Fibroblast of skin of right quadriceps (primary cell): ENCODE measurements at places on chromosomes 3 and 15.

GRCh38 chr3:114307222-114307830 lies 13.5 kb downstream of the TIGIT start:
- no peak for DNase-seq

GRCh38 chr3:55431041-55431440 lies 56.1 kb downstream of the WNT5A start:
- DNase-seq = no peak

- DNase-seq = peak; percentile 69
These were observed 83.6 kb upstream of the XCR1 start for GRCh38 chr3:46110701-46111493.

DNA sequence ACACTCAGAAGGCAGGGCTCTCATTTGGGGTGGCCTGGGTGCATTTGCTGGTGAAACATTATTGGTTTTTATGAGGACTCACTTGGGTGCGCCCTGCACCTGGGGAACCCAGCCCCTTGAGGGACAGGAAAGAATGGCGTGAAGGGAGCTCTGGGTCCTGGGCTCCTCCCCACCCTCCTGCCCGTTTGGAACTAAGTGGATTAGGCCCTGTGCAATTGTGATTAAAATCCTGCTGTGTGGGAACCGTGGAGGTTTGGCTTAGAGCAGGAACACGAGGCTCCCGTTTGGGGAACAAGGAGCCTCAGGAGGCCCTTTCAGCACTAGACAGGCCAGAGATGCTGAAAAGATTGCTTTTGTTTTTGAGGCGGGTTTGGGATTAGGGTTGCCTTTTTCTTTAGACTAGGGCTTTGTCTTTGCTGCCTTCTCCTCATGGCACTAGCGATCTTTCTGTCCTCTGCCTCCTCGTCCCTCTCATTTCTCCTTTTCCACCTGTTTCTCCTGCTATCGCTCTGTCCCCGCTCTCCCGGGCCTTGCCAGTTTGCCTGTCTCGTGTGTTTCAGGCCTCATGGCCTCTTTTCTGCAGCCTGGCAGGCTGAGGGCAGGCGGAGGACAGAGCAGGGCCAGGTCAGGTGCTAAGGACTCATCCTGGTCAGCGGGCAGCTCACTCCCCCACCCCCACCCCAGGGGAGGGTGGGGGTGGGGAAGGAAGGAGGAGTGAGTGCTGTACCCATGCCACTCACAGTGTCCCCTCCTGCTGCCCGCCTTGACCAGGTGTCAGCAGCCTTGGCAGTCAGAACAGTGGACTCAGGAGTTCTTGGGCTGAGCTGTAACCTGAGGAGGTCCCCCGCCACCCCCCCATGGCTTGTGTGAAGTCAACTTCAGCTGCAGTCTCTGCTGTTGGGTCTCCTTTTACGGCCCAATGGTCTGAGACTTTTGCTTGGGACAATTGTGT lies 8.6 kb downstream of the MAPKAPK3 start:
- DNase-seq = no peak

GRCh38 chr3:167969548-167969947 lies 126.2 kb downstream of the GOLIM4 start:
- no peak for DNase-seq

- no peak for DNase-seq
These were observed 324.6 kb upstream of the PROK2 start for GRCh38 chr3:72109327-72110259.

DNA sequence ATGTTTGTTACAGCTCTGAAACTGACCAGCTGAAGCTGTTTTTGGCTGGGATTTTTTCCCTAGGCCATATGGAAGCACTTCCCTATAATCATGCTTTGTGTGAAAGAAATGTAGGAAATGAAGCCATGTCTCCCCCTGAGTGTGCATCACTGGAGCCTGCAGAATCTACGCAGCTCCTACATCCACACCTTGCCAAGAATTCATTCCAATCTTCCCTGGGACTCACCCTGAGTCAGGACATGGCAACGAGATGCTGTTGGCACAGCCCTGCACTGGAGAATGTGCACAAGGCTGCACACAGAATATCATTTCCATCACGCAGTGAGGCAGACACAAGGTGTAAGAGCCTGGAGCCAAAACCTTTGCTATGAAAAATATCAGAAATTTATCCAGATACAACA lies 189.5 kb downstream of the ADAMTSL3 start:
- DNase-seq = peak; percentile 64

DNA sequence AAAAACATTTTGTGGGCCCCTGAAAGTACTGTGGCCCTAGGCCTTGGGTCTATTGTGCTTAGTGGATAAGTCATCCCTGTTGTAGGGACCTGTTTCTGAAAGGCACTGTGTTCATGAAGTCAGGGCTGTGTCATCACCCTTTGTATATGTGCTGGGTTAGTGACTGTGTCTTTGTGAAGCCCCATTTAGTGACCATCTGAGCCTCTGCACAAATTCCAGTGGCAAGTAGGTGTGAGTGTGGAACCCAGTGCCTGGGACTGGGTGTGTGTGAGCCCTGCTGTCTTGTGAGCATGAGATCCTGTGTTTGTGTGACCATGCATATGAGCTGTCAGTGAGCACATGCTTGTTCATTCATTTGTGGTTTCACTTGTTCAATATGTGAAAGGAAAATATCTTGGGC lies 1.2 kb upstream of the HYAL1 start:
- no peak for DNase-seq

GRCh38 chr3:109098079-109098644 lies 19.8 kb downstream of the MORC1 start:
- no peak for DNase-seq

DNA sequence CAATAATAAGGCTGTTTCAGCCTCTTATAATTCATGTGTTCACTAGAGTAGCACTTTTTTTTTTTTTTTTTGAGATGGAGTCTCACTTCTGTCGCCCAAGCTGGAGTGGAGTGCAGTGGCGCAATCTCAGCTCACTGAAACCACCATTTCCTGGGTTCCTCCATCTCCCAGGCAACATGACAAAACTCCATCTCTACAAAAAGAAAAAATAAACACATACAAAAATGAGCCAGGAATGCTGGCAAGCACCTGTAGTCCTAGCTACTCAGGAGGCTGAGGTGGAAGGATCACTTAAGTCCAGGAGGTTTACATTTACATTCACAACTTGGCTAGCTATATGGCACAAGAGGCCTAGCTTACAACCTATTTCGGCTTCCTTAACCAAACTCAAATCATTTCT lies 6.8 kb downstream of the USP4 start:
- DNase-seq = no peak

DNA sequence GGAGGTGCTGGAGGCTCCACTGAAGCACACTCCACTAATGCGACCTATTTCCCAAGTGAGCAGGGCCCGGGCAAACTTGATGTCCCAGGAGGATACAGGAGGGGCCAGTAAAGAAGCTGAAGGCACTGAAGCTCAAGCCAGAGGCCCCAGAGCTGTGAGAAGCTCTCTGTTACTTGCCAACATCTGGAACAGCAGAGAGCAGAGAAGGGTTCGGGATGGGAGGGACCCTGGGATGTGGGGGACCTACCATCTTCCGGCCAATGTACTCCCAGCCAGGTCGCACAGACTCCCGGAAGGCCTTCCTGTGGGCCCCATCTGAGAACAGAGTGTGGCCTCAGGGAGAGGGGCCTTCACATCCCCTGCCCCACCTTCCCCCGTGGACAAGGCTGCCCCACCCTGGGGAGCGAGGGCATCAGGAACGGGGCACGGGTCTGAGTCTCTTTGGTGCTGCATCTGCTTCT lies 3.1 kb downstream of the HHATL start:
- no peak for DNase-seq

DNA sequence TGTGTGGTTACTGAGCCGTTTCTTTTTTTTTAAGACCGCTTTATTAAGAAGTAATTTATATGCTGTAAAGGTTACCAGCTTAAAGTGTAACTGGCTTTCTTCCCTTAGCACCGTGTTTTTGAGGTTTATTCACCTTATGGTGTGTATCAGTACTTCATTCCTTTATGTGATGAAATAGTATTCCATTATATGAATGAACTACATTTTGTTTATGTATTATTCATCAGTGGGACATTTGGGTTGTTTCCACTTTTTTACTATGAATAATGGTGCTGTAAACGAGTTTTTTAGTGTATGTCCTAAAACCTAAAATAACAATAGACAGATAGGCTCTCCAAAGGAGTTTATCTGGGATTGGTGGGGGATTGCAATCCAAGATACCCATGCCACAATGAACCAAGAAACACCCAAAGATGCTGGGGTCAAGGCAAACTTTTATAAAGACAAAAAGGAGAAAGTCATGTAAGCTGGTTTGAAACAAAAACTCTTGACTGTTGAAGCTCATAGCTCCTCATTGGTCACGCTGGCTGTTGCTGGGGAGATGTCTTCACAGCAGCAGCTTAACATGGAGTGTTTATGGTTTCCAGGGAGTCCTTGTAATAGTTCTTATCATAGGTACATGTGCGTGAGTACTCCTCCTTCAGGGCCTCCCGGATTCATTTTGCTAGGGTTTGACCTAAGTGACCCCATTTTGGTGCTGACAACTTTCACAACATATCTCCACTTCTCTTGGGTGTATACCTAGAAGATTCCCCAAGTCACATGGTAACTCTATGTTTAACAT lies 16.0 kb downstream of the TM2D3 start:
- no peak for DNase-seq

- no peak for DNase-seq
These were observed 189.0 kb upstream of the MCTP2 start for GRCh38 chr15:94042180-94042928.

- DNase-seq = no peak
These were observed 29.6 kb upstream of the SNRPA1 start for GRCh38 chr15:101324524-101325177.

DNA sequence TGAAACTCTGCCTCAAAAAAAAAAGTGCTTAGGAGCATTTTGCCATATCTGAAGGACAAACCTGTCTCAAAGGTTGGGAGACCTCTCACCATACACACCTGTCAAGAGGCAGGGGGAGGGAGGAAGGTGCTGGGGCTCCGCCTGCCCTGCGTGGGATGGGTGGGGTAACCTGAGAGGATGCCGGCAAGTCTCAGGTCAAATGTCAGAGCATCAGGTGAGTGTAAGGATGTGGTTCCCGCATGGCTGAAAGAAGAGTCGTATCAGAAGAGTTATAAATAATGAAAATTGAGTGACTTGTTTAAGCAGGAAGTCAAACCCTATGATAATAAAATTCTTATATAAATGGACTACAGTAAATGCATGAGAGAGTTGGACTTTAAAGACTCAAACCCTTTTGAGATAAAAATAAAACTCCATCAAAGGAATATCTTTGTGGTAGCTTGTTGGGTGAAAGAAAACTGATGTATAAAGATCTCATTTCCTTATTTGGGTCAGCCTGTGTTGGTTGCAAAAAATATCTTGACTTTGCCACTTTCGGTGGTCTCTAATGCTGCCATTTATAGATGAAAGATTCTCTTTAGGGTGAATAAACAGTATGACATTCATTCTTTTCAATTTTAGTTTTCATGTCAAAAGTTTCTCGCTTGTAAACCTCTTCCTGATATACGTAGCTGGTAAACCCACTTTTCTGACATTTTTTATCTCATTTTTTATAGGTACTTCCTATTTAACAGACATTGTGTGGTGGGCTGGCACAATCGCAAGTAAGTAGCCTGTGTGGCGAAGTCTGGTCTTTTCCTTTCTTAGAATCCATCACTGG lies 23.8 kb downstream of the NIPA1 start:
- no peak for DNase-seq
